Fibroblast of skin of right biceps (primary cell): ENCODE measurements at places on chromosomes 16 and 17.

GRCh38 chr16:27096375-27096774, 29.6 kb downstream of the C16orf82 start:
- no peak for DNase-seq

DNA sequence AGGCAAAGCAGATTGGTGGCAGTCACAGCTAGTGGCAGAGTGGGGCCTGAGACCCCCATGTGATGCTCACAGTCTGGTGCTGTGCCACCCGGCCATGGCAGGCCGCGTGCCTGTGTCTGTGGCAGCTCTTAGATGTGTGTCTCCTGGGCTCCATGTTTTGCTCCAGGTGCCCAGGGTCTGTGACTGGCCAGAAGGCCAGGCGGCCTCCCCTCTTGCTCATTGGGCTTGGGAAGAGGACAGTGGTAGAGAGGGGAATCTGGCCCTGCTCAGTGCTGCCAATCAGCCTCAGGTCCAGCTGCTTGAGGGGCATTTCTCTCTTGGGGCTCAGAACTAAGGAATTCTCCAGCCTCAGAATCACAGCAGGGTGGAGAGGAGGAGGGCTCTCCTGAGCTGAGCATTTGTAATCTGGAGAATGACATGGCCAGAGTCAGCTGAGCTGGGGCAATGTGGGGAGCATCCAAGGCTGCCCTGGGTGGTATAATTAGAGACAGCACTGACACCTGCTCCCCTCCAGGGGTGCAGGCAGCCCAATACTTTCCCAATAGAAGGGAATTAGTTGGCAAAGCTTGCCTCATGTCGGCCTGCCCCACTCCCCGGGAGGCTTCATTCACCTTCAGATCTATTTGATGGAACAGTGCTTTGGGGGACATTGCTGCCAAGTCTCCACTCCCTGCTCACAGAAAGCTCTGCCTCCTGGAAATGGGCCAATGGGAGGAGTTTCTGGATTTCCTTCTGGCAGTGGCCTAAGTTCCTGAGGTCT, 2.7 kb upstream of the LASP1NB start:
- peak; percentile 74 for DNase-seq

DNA sequence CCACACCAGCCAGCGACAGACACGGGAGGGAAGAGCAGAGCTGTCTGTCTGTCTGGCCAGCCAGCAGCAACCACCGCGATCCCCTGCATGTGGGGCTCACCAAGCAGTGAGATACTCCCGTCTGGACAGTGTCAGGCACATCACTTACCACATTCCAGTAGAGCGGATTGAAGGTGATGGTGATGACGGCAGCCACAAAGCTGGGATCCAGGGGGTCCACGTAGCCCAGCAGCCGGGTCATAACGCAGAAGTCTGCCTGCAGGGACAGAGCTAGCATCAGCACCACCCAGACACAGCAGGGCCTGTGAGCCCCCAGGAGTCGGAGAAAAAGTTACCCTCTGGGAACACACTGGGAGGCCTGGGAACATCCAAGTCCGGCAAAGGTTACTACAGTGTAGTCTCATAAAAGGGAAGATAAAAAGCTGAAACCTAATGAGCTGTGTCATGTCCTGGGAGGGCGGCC, 14.7 kb downstream of the PEMT start:
- no peak for DNase-seq

- no peak for DNase-seq
Observed at GRCh38 chr16:12902511-12903372, 1.3 kb downstream of the SHISA9 start.

DNA sequence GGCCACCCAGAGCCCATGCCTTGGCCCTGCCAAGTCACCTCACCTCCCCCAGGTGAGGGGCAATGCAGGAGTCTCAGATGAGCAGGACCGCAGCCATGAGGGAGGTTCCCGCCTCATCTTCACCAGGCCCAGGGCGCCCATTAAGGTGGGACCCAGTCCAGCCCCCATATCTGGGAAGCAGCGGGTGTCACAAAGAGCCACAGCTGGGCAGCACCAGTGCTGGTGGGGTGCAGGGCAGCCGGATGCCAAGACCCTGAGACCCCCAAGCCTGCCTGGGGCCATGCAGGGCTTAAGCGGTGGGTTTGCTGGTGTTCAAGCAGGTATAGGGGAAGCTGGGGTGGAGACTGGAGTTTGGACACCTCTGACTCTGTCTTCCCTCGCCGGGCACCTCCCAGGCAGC, 237.8 kb upstream of the GSE1 start:
- no peak for DNase-seq

DNA sequence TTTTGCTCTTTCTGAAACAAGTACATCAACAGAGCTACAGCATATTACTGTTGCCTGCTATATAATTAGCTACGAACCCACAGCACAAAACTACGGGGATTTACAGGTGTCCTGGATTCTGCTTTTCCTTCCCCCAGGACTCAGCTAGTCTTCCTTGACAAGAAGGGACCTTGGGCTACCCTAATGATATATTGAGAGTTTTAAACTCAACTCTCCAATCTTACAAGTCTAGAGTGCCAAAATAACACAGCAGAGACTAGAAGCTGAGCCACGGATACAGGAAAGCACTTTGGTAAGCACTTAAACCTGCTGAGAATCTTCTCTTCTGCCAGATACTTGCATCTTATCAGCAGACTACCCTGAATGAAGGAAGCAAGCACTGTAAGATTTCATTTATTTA, 161.4 kb upstream of the C17orf78 start:
- DNase-seq, result no peak

GRCh38 chr16:89094252-89094879, 714 bp downstream of the ACSF3 start:
- DNase-seq, result no peak

- peak; percentile 80 for DNase-seq
Observed at GRCh38 chr17:14091367-14091766, 22.1 kb downstream of the COX10 start.

GRCh38 chr17:19361326-19361725, 1.2 kb downstream of the B9D1 start:
- DNase-seq, result peak; percentile 44

DNA sequence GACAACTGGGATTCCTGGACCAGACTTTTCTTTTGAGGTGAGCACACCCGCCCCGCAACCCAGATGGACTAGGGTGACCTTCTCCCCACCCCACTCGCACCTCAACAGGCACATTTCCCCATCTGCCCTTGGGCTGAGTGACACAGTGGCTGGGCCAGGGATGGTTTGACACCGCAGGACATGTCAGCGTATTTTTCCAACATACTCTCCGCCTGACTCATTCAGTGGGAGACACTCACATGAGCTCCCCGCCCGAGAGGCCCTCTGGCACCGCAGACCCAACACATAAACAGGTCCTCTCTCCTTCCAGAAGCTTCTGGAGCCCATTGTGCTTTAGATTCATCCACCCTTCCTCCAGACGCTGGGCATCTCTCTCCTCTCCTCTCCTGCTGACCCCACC, 69.4 kb downstream of the ZDHHC7 start:
- DNase-seq, result no peak

GRCh38 chr17:42530952-42531454, 5.0 kb upstream of the NAGLU start:
- DNase-seq, result no peak

DNA sequence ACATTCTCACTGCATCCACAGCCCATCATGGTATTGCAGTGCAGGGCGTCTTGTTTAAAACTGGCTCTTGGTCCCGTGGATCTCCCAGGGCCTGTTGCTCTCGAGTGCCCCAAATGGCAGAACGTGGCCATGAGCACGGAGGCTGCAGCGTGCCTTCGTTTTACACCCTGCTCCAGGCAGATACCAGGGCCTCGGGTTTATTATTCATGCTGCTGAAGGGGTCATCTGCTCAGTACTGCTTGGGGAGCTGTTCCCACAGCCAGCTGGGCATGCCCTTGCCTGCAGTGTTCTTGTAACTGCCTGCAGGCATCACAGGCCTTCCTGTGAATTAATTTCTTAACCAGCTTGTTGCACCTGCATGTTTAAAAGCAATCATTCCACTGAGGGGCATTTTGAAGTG, 129.7 kb upstream of the CHMP6 start:
- peak; percentile 34 for DNase-seq

GRCh38 chr17:70476368-70476767, 307.0 kb downstream of the KCNJ2 start:
- no peak for DNase-seq

GRCh38 chr17:64171041-64171440, 41.1 kb upstream of the ERN1 start:
- DNase-seq, result no peak

DNA sequence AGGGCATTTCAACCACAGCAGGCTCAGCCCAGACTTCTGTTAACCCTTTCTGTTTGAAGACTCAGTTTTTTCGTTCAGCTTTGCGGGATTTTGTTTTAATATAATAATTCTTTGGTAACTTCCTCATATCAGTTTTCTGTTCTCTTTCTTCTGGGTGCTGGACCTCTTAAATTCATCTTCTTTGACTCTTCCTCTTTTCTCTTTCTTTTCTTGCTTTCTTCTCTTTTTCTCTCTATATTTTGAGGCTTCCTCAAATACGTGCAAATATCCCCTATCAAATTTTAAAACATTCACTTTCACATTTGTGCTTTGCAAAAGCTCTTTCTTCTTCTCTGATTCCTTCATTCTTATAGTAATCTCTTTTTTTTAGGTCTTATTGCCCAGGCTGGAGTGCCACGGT, 136.3 kb downstream of the HS3ST3B1 start:
- no peak for DNase-seq

GRCh38 chr17:75637143-75637538, 3.9 kb downstream of the SMIM5 start:
- no peak for DNase-seq

- peak; percentile 88 for DNase-seq
Observed at GRCh38 chr17:752002-752619, at the start of gene GEMIN4. Gene GEMIN4 (minus strand): TSS chr17:752264. CDS start chr17:752142, 122 bp downstream.

- DNase-seq, result peak; percentile 78
Observed at GRCh38 chr17:59851439-59852375, 41.0 kb downstream of the TUBD1 start.
